ENCODE measurements at places on chromosomes 6 and 20.

- DNase-seq, result no peak
These were observed 241.8 kb upstream of the BMP2 start for GRCh38 chr20:6525447-6526303.

DNA sequence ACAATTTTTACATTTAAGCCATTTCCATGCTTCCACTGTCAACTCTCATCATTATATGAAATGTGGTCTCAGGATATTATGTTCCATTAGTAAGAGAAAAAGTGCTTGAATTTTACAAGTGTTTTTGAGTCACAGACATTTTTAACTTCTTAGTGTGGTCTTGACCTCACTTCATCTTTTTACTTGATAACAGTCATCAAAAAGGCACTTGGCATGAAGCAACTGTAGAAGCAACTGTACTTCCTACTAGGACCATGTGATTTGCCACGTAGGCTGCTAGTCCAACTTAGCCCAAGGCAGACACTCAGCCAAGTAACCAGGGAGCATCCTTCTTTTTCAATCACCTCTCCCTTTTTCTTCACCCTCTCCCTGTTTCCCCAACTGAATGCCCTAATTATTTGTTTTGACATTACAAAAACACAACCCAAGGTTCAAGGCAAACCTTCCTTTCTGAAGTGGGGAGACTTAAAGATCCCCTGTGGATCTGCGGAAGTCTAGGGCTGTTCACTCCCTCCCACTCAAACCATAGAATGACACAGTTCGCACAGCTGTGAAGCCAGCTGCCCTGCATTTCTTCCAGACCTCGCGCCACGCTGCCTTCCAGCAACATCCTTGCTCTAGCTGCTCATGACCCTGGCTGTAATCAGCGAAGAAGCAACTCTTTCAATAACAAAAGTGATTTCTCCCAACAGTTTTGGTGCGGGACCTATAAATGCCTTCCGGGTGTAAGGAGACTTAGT lies 45.0 kb downstream of the PHACTR1 start:
- no peak for DNase-seq

GRCh38 chr20:14928083-14928482 lies 590.7 kb upstream of the FLRT3 start:
- no peak for DNase-seq

- DNase-seq, result no peak
These were observed 119.0 kb upstream of the LRFN2 start for GRCh38 chr6:40706178-40706577.

DNA sequence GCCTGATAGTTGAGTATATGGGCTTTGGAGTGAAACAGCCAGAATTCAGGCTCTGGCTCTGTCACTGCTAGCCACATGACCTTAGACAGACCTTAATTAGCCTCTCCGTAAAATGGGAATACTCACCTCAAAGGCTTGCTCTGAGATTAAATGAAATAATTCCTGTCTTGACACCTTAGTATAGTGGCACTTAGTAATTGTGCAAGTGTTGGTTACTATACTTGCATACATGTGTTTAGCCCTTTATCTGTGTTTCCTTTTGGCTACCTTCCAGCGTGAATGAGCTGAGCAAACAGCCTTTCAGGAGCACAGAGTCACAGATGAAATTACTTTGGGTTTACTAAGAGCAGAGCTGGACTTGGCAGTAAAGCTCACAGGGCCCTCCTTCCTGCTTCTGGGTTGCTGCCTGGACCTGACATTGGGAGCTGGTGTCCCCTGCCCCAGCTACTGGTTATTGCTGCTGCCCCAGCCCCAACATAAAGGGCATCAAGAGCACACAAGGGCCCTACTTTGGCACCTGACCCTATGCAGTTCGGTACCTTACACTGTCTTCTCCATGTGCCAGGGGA lies 32.8 kb downstream of the CD164 start:
- DNase-seq, result no peak

DNA sequence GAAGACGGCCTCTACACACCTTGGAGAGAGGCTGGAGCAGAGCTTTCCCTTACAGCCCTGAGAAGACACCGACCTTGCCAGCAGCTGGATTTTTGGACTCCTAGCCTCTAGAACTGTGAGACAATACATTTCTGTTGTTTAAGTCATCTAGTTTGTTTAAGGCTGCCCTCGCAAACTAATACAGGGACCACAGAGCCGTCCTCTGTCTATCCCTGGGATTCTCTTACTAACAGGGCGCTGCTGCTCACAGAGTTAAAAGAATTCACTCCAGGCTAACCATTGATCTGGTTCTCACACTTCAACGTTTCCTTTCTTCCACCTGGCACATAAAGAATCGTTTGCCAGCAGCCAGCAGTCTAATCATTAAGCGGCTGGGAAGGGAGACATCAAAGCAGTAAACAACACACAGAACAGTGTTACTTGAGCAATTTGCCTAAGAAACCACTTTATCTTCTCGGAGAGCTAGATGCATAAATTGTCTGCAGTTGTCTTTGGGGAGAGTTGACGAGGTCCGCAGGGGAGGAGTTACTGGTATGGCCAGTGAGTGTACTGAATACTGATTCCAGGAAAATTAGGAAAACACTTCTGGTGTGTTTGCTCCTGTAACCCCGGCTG lies 103.5 kb upstream of the AKAP12 start:
- DNase-seq, result no peak

GRCh38 chr6:74937936-74938335 lies 267.9 kb downstream of the COL12A1 start:
- DNase-seq, result no peak

GRCh38 chr6:25601800-25602673 lies 50.0 kb upstream of the SCGN start:
- no peak for DNase-seq

GRCh38 chr6:132715204-132715603 lies 1.3 kb upstream of the VNN1 start:
- DNase-seq, result no peak

- no peak for DNase-seq
These were observed 84.6 kb downstream of the PDE7B start for GRCh38 chr6:135935941-135936601.

- DNase-seq, result no peak
These were observed 4.0 kb upstream of the GRM4 start for GRCh38 chr6:34149831-34150400.

DNA sequence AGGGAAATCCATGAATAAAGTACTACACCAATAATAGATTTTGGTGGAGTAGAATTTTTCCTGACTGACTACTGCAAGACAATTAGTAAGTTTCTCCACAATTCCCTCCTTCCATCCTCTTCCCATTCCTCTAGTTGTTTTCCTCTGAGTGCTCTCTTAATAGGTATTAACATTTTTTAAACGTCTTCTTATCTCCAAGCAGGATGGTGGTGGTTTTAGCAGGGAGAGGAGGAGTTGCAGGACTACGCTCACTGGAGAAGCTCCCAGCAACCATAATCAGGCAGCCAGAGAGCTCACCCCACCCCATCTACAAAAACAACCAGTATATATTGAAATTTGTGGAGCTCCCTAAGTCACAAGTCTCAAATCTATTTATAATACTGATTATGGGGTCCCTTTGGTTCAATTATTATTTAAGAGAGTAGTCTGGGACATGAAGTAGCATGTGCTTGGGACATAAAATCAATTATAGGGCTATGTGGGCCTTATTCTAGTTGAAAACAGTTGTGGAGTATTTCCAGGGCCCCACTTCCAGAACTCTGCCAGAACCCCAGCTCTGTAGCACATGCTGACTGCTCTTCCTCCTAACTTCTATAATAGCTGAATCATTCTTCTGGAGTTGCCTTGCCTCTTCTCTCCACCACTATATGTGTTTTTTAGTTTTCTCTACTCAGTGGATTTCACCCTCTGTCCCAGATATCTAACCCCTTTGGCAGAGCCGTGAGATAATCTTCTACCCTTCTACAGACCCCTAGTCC lies 49.8 kb downstream of the MYB start:
- no peak for DNase-seq

GRCh38 chr20:39004508-39004907 lies 42.4 kb downstream of the DHX35 start:
- DNase-seq, result no peak

- DNase-seq, result no peak
These were observed 46.2 kb upstream of the RAB23 start for GRCh38 chr6:57268294-57268640.

DNA sequence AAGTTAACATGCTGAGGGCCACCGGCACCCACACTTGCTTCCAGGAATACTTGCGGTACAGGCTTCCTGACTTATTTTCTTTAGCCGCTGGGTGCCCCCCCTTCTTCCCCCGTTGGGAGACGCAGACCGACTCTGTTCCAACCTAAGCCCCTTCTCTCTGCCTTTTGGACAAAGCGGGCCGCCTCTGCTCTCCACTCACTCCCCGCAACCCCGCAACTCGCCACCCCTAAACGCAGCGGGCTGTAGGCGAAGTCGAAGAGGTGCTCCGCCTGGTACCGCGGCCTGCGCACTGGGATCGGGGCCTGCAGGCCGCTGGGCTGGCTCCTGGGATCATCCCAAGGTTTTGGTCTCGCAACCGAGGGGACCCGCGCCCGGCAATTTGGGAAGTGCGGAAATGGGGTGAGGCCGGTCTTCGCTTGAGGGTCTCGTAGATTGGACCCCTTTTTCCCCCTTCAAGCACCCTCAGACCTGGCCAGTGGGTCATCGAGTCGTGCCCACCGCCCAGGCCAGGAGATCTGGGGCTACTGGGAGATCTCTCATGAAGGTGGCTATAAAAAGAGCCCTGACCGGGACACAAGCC lies 4.7 kb upstream of the FOXF2 start:
- no peak for DNase-seq

- DNase-seq, result peak; percentile 94
These were observed at the start of gene FAM120B for GRCh38 chr6:170306324-170307079. Gene FAM120B, plus strand, starts transcription at chr6:170306758. Its CDS starts 10,633 bp downstream, at chr6:170317391.

GRCh38 chr20:1666802-1667201 lies 9.2 kb upstream of the SIRPG start:
- no peak for DNase-seq

- no peak for DNase-seq
These were observed 669.0 kb upstream of the EYS start for GRCh38 chr6:66376001-66376400.

DNA sequence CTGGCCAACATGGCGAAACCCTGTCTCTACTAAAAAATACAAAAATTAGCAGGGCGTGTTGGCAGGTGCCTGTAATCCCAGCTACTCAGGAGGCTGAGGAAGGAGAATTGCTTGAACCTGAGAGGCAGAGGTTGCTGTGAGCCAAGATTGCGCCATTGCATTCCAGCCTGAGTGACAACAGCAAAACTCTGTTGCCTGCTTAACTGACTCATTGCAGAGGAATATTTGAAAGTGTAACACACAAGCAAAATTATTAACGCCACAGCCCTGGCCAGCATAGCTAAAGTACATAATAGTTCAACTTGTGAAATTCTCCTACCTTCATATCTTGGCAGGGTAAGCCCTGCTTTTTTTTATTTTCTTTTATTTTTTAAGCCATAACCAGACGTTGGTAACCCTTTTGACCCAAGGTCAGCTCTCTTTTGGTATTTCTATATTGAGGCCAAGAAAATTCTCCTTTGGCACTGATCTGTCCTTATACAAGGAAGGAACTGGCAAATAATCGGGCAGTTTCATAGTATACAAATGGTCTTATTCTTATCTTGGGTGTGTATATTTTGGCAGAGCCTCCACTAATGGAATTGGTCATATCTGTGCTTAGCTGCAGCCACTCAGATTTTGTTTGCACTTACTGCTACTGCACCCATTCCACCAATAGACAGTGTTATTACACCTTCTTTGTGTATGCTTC lies 4.0 kb upstream of the ADGRF5 start:
- DNase-seq, result no peak

- no peak for DNase-seq
These were observed 8.7 kb downstream of the RNF144B start for GRCh38 chr6:18395856-18396197.

- DNase-seq, result no peak
These were observed 29.0 kb upstream of the DSN1 start for GRCh38 chr20:36802326-36803222.

GRCh38 chr20:10605547-10606195 lies 68.1 kb downstream of the JAG1 start:
- no peak for DNase-seq

- DNase-seq, result no peak
These were observed 56.9 kb upstream of the TIAM2 start for GRCh38 chr6:154938221-154938580.

DNA sequence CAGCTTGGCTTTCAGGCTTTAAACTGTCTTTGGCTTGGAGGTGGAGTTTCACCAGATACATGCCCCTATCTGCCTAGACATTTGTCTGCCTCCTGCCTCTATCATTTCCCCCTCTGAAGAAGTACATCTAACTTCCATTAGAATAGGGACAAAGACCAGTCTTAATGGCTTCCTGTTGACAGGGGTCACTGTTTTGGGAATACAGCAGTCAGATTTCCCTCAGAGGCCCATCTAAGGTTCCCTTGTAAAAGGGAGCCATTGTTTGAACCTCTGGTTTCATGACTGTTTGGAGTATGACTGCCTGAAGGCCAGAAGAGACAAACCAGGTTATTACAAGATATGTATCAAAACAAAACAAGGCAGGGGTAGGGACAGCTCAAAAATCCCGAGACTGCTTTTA lies 665.7 kb upstream of the GJE1 start:
- no peak for DNase-seq

DNA sequence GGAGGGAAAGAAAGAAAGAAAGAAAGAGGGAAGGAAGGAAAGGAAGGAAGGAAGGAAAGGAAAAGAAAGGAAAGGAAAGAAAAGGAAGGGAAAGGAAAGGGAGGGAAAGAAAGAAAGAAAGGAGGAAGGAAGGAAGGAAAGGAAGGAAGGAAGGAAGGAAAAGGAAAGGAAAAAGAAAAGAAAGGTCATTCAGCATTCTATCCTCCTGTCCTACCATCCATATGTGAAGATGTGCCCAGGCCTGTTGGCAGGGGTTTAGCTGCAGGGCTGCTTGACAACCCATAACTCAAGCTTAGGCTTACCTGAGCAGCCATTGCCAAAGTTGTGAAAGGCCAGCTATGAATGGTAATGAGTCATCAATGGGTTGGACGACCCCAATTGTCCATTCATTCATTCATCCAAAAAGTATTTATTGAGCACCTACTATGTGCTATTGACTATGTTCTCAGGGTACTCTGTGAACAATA lies 49.9 kb upstream of the OCSTAMP start:
- DNase-seq, result no peak

DNA sequence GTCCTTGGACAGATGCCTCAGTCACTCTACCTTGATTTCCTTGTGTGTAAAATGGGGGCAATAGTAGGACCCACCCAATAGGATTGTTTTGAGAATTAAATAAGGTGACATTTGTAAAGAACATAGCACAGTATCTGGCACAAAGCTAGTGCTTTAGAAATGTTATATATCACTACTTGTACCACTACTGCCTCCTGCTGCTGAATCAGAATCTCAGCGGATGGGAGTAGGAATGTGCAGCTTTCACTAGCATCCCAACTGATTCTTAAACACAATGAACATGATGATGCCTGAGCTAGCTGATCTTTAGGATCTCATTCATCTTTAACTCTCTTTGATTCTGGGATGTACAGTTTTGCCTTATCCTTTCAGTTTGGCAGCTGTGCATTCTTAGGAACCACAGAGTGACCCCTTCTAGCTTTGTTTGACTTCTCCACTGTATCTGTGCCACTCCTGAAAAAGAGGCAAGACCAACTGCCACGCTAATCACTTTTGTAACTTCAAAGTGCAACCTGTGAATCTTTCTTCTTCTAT lies 7.2 kb downstream of the PBOV1 start:
- no peak for DNase-seq
